D341Med (cell line): ENCODE measurements at places on chromosomes 11 and 22.

DNA sequence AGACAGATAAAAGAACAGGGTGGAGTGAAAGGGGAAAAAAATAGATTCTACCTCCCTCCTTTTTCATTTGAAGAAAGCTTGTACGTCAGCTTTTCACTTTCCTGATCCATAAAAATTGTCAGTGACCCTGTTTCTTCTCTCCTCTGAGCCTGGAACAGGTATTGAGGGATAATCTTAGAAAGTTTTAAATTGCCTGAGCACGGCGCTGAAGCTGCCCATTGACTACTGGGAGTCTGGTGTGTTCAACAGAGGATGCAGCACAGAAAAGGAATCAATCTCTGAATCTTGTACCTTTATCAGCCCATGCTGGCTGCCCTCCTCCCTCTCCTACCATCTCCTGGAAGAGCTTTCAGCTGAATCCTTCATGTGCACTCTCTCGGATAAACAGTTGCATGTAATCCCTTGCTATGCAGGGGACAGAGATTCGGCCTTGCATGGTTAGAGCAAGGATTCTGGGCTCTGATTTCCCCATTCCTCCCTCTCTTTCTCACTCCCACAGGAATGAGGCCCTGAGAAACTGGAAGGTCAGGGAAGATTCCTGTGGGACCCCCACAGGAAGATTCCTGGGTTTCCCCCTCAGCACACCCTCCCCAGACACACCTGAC lies 162.4 kb upstream of the SYN3 start:
- DNase-seq = no peak

GRCh38 chr11:77027275-77027674 lies 6.9 kb upstream of the B3GNT6 start:
- DNase-seq = no peak

GRCh38 chr22:49266561-49267519 lies 560.8 kb downstream of the BRD1 start:
- DNase-seq = no peak

DNA sequence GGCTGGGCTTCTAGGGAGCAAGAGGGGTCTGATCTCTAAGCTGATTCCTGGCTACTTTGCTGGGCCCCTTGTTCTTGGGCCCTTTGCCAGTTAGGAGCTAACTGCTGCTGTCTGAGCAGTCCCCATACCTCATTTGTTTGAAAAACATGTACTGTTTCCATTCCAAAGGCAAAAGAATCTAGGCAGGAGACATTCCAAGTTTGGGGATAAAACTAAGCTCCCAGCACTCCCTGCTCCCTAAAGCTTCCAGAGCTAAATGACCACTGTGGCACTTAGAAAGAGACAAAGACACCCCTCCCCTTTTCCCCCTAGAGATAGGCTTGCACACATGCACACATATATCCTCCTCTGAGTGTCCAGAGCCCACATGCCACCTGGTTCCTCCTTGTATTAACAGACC lies 22.7 kb upstream of the RRM1 start:
- DNase-seq = no peak

GRCh38 chr22:29605527-29605850 lies 2.1 kb downstream of the NF2 start:
- DNase-seq = no peak

DNA sequence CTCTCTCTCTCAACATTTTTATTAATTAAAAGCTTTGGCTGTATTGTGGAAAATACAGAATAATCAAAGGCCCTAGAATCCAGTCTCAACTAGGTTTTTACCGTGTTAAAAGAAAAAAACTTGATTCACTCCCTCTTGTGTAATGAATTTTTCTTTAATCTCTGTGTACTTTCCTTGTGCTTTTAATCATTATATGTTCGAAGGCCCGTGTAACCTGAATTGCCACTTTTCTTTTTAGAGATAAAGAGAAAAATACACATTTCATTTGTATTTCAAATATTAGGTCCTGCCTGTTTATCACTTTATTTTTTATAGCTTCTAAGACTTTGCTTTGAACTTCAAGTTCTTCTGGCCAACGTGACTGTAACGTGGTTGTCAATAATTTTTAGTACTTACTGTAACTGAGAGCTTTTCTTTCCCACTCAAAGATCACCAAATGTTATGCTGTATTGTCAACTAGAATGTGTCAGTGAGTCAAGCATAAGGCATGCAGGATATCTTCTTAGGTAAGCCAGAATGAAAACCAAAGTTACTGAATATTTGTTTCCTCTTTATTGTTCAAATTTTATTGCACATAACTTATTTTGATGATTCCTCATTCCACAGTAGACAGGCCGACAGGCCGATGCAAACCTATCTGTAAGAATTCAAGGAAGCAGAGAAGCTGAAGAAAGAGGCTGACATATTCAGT lies 23.3 kb upstream of the FAR1 start:
- DNase-seq = no peak

GRCh38 chr22:37659897-37660708 lies 1.6 kb downstream of the PDXP start:
- DNase-seq = no peak

- DNase-seq = no peak
Measured at GRCh38 chr11:28048812-28049211, 59.1 kb downstream of the KIF18A start.

GRCh38 chr11:11806586-11806985 lies 35.2 kb upstream of the USP47 start:
- DNase-seq = no peak

- no peak for DNase-seq
Measured at GRCh38 chr11:15720460-15720859, 605.7 kb downstream of the INSC start.

DNA sequence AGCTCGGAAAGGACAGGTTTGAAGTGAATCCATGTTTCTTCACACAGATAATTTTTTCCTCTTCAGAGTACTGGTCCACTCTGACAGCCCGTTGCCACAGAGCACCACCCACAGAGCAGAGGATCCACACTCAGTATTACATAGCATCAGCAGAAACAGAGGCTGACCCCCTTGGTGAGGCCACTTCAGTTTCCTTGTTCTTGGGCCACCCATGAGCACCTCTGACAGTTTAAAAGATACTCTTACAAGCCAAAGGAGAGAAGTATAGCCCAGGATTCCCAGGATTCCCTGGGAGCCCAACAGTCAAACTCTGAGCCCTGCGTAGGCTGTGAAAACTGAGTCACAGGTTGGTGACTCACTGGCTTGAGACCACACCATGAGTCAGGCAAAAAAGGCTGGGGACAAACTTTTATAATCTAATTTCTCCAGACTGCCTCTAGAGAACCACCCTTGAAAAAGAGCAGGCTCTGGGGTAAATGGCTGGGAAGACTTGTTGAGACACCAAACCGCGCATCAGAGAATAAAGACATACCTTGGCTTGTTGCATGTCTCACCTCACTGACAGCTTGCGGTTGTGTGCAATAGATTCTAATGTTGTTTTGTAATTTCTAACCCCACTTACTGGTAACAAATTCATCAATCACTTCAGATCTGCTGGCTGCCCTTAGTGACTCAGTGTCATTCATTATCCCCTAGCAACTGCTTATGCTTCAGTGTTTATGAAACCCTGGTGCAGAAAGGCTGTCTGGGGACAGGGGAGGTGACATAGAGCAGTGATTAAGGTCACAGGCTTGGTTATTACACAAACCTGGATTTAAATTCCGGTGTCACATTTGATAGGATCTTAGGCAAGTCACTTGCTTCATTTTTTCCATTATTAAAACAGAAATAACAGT lies 56.9 kb upstream of the PRSS23 start:
- no peak for DNase-seq

- peak; percentile 82 for DNase-seq
Measured at GRCh38 chr11:57638005-57638781, 11.5 kb downstream of the YPEL4 start.

GRCh38 chr11:83427501-83427900 lies 141.3 kb upstream of the CCDC90B start:
- no peak for DNase-seq

GRCh38 chr22:27507935-27508526 lies 293.5 kb downstream of the MN1 start:
- no peak for DNase-seq

DNA sequence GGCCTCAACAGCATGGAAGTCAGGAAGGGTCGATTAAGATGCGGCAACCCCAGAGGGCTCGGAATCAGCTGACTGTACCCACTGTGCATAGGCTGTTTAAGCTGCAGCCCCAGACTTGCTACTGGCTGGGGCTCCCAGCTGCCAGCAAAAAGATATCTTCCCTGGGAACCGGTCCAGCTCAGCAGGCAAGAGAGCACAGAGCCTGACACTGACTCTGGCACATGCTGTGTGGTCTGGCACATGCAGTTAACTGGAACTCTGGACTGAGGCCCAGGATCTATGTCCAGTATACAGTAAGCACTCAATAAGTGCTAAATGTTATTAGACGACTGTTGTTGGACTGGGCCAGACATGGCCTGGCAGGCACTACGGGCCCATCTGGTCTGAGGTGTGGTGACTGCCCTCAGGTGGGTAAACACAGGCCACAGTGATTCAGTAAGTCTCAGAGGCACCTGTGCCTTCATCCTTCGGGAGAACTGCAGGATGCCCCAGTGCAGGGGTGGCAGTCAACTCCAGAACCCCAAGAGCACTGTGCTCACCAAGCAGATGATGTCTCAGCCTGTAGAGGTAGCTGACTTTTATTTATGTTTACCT lies 87.6 kb downstream of the LARGE1 start:
- no peak for DNase-seq

DNA sequence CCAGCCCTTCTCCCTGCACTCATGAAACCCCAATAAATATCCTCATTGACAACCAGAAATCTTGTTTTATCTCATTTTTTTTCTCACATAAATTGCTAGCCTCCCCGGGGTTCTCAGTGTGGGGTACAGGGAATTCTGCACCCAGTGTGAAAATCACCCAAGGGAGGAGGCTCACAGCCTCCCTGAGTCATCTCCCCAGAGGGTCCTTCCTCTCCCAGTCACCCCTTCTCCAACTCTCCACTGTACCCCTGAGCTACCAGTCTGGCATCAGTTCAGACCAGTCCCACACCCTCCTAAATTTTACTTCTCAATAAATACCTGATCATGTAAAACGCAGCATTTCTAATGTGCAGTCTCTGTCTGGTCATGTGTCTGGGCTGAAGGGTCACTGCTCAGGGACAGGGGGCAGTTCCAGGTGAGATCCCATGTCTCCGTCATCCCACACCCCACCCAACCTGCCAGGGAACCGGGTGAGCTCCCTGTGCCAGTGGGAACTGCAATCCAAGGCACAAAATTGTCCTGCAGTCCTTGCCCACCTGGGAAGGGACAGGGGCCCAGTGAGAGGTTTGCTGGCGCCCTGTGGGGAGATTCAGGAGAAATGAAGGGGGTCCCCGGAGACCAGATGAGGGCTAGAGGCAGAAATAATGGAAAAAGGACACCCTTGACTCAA lies 8.3 kb downstream of the IGLL5 start:
- no peak for DNase-seq

- no peak for DNase-seq
Measured at GRCh38 chr11:69170704-69171103, 15.0 kb downstream of the SMIM38 start.

- DNase-seq = no peak
Measured at GRCh38 chr11:20099527-20099926, 60.7 kb downstream of the DBX1 start.
